ENCODE measurements at places on chromosomes 7 and 10.

DNA sequence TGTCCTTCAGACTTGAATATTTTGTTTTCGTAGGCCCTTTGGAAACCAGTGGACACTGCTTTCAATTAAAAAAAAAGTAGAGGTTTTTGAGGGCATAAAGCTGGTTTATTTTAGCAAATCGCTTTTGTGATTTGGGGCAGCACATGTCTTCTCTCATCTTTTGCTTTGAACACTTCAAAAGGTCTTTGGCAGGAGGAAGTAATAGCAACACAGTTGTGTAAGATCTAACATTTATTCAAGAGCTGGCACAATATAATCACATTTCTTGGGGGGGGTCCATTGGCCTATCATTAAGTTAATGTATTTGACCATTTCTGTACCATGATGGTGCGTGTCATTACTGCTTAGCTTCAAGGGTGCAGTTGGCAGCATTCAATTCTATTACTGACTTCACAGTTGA lies 42.4 kb downstream of the DYNC1I1 start:
- DNase-seq: no peak

- no peak for DNase-seq
Observed at GRCh38 chr10:44242091-44242490, 142.8 kb downstream of the CXCL12 start.

DNA sequence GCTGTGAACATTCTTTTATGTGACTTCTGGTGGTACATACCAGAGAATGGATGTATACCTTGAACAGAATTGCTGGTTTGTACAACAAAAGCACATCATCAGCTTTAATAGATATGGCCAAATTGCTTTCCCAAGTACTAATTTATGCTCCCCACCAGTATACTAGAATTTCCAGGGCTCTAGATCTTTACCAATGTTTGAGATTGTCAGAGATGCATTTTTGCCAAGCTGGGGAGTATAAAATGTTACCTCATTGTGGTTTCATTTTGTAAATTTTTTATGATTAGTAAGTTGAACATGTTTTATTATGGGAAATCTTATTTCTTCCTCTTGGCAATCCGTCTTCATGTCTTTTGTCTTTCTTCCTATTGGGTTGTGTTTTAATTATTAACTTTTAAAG lies 179.9 kb upstream of the TMEM106B start:
- no peak for DNase-seq

DNA sequence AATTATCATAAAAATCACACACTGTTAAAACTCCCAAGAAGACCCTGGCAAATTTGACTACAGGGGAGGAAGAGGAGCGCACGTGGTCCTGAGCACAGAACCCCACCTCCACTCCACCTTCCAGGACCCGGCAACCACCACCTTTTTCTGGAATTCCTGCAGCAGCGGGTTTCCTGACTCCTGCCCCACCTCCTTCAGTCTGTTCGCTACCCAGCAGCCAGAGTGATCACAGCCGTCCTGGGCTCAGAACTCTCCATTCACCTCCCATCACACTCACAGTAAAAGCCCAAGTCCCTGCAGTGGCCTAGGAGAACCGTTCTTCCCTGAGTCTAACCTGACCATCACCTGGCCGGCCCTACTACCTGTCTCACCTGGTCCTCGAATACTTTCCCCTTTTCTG lies 107.4 kb upstream of the FAM204A start:
- DNase-seq: no peak

DNA sequence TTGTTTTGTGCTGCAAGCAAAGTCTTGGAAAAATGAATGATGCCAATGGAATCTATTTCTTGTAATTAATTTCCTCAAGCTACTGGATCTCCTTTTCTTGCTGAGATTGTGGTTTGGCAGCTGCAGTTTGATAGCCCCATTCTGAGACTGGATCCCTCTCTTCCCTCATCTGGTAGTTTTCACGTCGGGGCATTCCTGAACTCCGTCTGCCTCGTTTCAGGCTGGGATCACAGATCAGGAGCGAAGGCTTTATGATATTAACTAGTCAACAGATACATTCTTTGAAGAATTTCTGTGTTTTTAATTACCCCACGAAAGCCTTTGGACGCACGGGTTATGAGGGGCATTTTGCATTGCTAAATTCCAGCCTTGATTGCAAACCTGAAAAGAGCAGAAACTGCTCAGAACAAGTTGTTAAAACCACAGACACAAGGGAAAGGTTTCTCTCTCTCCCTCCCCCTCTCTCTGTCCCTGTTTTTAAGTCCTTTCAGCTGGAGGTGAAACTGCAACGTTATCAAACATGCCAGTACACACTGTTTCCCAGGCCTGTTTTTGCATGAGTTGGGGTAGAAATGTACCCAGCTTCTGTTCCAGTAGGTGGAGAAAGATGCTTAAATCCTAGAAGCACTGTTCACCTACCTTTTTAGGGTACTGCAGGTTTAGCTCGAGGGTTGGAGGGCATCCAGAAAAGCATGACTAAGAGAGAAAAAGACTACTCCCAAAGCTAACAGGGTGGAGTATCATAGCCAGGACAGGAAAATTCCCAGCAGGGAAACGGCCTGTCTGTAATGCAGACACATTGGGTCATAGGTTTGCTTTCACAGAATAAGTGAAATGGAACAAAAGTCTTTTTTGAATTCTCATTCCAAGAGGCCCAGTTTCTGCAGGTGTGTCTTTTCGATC lies 124.3 kb downstream of the CUX1 start:
- DNase-seq: no peak

DNA sequence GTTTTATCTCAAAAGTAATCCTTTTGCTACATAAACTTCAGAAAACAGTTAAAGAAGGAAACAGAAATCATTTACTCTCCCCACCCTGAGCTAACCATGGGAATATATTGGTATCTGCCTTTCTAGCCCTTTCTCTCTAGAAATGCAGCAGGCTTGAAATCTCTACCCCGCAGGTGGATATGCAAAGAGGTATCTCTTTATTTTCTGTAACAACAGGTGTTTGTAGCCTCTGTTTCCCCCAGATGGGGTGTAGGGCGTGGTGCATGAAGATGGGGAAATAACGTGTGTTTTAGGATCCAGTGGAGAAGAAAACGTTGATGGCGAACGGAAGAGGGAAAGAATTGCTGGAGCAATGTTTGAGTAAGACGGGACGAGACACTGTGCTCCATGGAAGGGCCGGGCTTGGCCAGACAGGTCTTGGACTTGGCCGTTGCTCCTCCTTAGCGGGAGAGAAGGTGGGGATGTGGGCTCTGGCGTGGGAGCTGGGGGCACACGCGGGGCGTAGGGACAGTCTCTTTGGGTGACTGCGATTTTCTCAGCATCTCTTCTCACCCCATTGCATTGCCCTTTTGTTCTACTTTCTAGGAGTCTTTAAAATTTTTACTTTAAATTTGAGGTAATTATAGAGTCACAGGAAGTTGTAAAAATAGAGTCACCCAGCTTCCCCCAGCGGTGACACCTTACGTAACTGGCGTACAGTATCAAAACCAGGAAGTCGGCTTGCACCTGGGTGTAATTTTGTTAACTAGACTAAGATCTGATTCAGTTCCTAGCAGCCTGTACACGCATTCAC lies 82.9 kb downstream of the ELFN1 start:
- no peak for DNase-seq

- no peak for DNase-seq
Observed at GRCh38 chr7:117074378-117074777, 121.1 kb downstream of the ST7 start.

GRCh38 chr10:86648704-86649427 lies 5.5 kb upstream of the OPN4 start:
- peak; percentile 69 for DNase-seq

DNA sequence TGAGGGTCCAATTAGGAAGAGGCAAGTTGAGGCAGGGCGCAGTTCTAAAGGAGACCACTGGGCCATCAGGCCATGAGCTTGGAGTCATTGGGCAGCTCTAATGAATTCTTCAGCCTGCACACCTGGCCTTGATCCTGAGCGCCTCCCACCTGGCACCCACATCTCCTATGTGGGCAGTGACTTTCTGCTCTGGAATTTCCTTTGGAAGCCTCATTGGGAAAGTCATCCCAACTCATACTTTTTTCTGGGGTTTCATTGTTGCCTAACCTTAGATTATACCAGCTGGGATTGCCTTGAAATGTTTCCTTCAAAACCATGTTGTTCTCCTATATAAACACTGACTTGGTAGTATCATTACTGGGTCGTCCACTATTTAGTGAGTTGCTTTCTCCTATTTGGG lies 54.1 kb downstream of the PLPP4 start:
- no peak for DNase-seq

DNA sequence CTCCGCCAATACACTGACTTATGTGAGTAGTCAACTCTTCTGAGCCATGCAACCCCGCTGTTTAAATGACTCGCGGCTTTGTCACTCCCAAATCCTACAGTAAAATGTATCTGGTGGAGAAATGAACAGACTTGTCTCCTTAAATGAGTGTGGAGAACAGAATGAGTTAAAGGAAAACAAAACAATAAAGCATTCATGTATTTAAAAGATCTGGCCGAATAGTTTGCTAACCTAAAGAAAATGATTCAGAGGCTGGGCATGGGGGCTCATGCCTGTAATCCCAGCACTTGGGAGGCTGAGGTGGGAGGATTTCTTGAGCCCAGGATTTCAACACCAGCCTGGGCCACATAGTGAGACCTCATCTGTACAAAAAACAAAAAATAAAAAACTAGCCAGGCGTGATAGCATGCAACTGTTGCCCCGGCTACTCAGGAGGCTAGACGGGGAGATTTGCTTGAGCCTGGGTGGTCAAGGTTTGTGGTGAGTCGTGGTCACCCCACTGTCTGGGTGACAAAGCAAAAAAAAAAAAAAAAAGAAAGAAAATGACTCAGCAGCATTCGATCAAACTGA lies 86.5 kb upstream of the PFKP start:
- no peak for DNase-seq

GRCh38 chr7:44396931-44397545 lies 71.6 kb upstream of the CAMK2B start:
- DNase-seq: no peak

DNA sequence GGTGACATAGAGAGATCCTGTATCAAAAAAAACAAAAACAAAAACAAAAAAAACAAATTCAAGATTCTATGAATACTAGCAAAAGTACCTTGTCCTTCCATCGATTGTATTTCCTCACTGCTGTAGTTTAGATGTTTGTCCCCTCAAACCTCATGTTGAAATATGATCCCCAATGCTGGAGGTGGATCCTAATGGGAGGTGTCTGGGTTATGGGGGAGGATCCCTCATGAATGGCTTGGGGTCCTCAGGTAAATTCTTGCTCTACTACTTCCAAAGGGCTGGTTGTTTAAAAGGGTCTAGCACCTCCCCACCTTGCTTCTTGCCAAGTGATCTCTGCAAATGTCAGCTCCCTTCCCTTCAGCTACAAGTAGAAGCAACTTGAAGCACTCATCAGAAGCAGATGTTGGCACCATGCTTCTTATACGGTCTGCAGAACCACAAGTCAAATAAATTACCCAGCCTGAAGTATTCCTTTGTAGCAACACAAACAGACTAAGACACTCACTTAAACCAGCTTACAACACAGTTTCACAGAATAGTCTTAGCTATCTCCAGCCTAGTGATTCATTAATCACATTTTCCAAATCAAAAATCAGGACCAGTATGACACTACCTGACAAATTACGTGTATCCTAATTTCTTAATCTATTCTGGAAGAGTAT lies 20.7 kb downstream of the ABI1 start:
- DNase-seq: no peak

- no peak for DNase-seq
Observed at GRCh38 chr10:131802996-131803395, 97.8 kb upstream of the PPP2R2D start.

- DNase-seq: no peak
Observed at GRCh38 chr7:115704884-115705283, 325.7 kb downstream of the TFEC start.

DNA sequence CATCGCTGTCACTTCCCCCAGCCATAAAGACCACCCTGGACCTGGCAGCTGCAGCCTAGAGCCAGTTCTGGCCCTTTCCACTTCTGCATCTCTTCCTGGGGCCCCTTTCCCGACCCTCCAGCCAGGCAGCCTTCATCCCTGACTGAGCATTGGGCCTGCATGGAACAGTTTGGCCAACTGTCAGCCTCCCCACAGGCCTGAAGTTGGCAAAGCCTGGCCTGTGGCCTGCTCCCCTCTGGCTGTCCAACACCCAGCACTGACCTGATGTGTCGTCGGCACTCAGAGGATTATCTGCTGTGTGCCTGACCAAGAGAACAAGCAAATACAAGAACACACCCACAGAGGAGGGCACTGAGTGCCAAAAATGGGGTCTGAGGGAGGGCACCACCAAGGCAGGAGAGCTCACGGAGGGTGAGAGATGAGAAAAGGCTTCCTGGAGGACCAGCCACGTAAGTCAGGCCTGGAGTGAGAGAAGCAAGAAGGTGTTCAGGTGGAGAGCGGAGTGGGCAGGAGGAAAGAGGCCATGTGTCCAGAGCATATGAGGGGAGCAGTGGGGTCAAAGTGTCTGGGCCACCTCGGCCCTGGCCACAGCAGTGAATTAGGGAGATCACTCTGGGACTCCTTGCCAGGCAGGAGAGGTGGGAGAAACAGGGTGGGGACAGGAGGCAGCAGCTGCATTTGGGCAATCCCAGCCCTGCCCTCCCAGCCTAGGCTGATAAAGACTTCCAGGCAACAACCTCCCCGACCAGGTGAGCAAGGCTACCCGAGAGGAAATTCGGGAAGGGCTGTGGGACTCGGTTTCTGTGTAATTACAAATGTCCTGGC lies 4.5 kb downstream of the GPRIN2 start:
- DNase-seq: no peak

DNA sequence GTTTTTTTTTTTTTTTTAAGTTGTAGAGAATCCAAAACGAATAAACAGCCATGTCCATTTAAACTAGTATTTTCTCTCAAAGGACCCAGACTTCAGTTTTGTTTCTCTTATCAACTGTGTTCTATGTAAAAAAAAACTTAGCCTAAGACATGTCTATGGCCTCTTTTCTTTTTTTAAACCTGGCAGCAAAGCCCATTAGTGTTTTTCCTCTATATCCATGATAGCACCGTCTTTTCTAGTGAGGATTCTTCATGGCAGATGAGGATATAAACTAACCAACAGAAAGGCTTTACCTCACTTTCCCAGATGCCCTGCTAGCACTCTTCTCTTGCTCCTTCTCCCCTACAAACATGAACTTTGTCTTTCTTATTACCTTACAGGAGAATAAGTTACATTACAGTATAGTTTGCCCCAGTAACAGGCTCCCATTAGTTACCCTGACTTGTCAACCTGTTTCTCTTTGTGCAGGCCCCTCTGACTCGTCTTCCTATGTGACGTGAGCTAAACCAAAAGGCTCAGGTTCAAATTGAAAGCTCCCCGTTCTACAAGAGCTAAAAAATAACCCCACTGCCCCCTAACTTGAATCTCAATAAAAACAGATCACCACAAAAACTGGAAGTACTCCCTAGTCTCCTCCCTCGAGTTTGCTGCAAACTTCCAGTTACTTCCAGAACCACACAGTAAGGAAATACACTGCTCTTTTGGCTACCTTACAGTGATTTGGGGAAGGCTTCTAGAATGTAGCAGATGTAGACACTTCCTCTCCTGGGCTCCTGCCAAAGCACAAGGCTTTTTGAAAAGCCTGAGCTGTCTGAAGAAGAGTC lies 20.1 kb downstream of the P4HA1 start:
- DNase-seq: peak; percentile 49

Data from NCI-H446 treated with DMSO at 0.1 percent for 48 hours (cell line).